Activated gamma-delta T cell treated with Interleukin-2 at 50 U/mL for 16 hours (primary cell): ENCODE measurements at places on chromosomes 5 and 9.
A peak's percentile ranks its signal among the peaks of the same experiment; 100 is the strongest.

- no peak for DNase-seq
Observed at GRCh38 chr9:96574931-96575351, 44.7 kb downstream of the CDC14B start.

GRCh38 chr9:113973226-113973625 lies 97.1 kb downstream of the ZNF618 start:
- DNase-seq, result no peak

DNA sequence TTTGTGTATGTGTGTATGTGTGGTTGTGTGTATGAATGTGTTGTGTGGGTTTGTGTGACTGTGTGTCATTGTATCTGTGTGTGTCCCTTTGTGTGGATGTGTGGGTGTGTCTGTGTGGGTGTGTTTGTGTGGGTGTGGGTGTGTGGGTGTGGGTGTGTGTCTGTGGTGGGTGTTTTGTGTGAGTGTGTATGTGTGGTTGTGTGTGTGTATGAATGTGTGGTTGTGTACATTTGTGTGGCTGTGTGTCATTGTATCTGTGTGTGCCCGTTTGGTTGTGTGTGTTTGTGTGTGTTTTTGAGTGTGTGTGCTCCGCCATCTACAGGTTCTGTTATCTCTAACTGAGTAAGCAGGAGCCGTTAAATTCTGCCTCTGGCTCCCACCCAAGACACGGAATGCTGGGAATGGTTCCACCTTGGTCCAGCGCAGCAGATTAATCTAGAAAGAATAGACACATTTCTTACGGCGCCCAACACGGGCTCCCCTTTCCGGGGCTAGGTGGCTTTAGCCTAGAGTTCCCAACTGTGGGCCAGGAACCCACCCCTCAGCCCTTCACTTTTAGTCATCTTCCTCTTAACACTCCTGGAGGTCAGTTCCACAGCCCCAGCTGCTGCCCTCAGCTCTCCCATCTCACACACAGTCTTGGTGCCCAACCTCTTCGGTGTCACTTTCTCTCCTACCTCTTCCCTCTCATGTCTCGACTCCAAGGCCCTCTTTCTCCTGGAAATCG lies 197.1 kb downstream of the TTLL11 start:
- no peak for DNase-seq

GRCh38 chr9:134537951-134538641 lies 103.5 kb upstream of the COL5A1 start:
- DNase-seq, result no peak

DNA sequence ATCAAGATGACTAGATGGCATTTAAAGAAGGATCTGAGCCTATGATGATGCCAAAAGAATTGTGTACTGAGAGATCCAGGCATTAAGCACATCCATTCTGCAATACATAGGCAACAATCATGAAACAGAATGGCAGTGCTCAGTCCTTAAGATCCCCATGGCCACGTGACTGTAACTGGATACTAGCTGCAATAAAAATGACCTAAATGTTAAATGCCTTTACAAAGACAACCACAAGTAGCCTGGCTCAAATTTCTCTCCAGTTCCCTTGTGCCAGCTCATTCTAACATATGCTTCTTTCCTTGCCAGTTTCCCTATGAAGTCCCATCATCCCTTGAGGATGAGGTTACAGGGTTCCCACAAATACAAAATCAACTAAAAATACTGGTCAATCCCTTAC lies 148.3 kb upstream of the GHR start:
- DNase-seq, result no peak

GRCh38 chr9:12972608-12973589 lies 198.1 kb downstream of the LURAP1L start:
- no peak for DNase-seq

DNA sequence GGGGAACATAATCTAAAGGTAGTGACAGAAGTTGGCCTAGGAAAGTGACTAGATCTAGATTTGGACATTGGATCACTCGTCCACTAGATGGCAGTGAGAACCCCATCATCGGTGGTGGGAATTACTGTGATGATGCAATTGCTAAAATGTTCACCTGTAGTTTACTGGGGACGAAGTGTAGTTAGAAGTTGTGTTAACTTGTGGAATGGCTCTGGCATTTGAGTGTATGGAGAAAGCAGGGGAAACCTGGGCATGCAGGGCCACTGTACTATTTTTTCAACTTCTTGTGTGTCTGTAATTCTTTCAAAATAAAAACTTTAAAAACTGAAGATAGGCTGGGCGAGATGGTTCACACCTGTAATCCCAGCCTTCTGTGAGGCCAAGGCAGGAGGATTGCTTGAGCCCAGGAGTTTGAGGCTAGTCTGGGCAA lies 75.5 kb downstream of the PHAX start:
- DNase-seq, result peak; percentile 63

GRCh38 chr9:136492978-136493522 lies 10.2 kb upstream of the SEC16A start:
- DNase-seq, result no peak

- no peak for DNase-seq
Observed at GRCh38 chr5:172550096-172550765, 90.8 kb upstream of the NEURL1B start.

DNA sequence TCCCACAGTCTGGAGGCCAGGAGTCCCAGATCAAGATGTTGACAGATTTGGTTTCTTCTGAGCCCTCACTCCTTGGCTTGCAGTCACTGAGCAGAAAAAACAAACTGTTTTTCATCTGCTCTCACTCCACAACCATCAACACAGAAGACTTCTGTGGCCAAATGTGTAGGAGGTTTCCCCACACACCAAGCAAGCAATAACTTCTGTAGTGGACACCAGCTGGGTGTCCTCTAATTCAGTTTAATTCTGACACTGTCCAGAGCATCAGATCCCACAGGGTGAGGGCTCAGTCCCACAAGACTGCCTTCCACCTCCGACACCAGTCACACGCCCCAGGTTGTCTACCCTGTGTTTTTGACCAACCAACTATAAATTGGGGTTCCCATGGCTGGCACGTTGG lies 209.9 kb downstream of the AOPEP start:
- no peak for DNase-seq

DNA sequence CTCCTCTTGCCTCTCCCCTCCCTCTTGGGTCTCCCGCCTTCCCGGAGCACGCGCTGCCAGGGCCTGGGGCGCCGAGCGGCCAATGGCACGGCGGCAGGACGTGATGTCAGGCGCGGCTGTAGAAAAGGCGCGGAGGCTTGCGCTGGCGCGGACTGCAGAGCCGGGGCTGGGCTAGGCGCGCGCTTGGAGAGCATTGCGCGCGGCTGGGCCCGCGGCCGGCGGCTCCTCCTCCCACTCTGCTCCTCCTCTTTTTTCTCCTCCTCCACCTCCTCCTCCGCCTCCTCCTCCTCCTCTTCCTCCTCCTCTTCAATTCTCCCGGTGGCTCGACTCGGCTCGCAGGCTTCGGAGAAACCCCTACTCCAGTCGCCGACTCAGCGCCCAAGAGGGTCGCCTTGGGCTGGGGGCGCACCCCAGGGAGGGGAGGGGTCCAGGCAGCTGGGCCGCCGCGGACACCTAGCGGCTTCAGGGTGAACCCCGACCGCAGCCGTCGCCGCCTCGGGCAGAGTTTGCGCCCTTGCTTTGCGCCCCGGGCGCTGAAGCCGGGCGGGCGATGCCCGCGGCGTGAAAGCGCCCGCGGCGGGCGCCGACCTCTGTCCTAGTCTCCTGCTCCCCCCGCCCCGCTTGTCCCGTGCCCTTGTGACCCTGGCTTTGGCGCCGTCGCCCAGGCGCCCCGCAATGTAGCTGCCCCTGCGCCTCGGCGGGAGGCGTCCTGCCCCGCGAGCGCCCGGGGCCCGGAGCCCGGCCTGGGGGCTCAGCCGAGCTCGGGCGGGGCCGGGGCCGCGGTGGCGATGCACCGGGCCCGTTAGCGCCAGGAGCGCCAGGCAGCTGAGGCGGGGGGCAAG lies at the start of gene LHX2:
Gene LHX2 (plus strand): TSS at position 309 of the 842 bp plus-strand sequence. CDS start 581 bp downstream, outside the sequence.
- DNase-seq, result no peak

DNA sequence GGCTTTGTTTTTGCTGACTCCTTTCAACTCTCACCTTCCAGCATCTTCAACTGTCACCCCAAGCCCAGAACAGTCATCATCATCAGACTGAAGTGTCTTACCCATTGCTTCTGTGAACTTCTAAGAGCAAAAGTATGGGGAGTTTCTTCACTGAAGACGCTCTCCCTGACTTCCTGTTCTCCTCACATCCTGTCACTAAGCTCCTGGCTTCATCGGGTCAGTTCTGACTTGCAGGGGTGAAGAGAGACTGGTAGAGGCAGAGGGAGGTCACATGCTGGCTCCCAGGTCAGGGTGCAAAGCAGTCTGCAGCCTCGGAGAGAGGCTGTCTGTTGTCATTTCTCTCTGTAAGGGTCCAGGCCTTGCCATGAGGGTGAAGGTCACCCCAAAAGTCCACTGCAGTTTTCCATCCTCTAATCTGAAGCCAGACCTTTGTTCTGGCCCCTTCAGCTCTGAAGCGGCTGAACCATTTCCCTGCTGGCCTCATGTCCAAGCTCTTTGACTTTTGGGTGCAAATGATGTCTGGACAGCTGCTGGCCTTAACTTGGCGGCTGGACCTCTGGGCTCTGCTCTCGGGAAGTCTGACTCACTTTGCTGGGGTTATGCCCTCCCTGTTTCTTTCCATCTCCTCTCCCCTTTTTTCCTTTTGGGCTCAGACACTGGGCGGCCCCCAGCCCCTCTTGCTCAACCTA lies 305.0 kb downstream of the RAB3C start:
- no peak for DNase-seq

DNA sequence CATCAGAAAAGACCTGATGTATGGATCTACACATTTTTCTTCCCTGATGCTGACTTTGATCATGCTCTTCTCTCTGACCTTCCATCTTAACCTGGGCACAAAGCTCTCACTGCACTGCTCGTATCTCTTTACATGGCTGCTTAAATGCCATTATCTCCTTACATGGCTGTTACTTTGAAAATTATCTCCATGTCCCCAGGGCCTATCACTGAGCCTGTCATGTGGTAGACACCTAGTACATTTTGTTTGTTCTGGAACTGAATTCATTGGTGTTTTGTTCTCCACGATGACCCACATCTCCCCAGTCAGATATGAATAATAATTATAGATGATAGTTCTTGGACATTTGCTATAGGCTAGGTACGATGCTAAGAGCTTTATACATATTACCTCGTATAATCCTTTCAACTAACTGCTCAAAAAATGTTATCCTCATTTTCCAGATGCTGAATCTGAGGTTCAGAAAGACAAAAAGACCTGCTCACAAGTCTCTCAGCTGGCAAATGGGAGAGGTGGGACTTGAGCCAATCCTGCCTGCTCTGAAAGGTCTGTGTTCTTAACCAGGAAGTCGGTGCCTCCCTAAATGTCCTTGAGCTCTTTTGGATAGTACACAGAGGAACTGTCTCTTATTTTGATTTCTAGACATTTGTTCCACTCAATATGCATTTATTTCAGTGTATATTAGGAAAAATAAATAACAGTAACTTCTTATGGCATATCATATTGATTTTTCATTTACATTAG lies 9.8 kb upstream of the CPEB4 start:
- no peak for DNase-seq
